ENCODE measurements at places on chromosomes 1 and 21.

DNA sequence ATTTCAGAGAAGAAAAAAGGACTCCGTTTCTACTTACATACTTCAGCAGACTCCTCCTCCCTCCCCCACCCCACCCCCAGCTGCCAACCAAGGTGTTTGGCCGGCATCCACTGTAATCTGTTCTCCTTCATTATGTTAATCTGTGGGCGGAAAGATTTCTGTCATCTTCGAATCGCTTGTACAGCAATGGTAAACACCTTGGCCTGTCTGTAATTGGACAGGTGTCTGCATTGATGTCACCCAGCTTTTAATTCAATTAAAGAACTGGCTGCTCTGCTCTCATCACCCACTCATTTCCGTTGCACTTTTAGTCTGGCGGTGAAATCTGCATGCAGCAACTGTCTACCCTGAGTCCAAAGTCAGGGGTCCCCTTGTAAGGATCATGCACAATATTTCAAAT lies 368.6 kb downstream of the USH2A start:
- no peak for DNase-seq

DNA sequence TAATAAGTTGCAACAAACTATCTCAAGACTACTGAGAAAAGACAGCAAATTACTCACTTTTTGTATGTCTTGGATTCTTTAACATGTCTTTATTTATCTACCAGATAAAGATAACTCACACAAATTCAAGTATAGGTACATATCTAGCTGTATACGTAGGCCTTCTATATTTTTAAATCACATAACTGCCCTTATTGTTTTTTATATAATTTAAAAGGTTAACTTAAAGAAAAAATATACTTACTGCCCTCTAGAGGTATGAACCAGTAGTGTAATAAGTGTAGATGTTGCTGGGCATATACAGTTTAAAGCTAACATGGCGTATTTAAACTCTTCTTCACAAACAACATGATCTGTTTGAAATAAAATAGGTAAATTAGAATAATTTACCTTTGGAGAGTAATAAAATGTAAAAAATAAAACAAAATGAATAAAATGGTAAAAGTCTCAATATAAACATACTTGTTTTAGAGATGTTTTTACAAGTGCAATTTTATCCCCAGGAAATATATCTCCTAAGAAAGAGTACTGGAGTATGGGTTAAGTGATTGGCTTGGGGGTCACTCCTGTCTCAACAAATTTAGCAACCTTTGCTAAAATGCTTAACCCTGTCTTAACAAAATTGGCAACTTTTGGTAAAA lies 235.2 kb downstream of the KCNT2 start:
- peak; percentile 56 for DNase-seq

- no peak for DNase-seq
Measured at GRCh38 chr1:113663165-113663951, 95.9 kb downstream of the PHTF1 start.

- no peak for DNase-seq
Measured at GRCh38 chr1:40583980-40584379, 52.5 kb downstream of the ZNF684 start.

- DNase-seq, result no peak
Measured at GRCh38 chr1:218874313-218874712, 299.4 kb upstream of the LYPLAL1 start.

- DNase-seq, result peak; percentile 53
Measured at GRCh38 chr1:51644533-51645197, 27.8 kb downstream of the OSBPL9 start.

- no peak for DNase-seq
Measured at GRCh38 chr21:36735724-36736320, 36.9 kb downstream of the SIM2 start.

DNA sequence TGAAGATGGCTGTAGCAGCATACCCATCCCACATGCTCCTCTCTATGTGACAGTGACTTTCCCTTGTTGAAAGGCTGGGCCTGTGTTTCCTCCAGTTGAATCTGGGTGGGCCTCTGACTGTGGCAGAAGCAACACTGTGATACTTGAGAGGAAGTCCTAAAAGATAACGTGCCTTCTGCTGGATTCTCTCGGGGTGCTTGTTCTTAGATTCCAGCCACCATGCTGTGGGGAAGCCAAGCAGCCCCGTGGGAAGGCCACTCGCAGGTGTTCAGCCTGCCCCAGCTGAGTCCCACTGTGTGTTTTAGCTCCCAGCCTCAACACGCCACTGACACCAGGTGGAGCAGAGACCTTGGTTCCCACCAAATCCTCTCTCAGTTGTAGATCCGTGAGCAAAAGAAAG lies 31.5 kb downstream of the TRAPPC10 start:
- DNase-seq, result no peak
